ENCODE measurements at places on chromosomes 13 and 19.

DNA sequence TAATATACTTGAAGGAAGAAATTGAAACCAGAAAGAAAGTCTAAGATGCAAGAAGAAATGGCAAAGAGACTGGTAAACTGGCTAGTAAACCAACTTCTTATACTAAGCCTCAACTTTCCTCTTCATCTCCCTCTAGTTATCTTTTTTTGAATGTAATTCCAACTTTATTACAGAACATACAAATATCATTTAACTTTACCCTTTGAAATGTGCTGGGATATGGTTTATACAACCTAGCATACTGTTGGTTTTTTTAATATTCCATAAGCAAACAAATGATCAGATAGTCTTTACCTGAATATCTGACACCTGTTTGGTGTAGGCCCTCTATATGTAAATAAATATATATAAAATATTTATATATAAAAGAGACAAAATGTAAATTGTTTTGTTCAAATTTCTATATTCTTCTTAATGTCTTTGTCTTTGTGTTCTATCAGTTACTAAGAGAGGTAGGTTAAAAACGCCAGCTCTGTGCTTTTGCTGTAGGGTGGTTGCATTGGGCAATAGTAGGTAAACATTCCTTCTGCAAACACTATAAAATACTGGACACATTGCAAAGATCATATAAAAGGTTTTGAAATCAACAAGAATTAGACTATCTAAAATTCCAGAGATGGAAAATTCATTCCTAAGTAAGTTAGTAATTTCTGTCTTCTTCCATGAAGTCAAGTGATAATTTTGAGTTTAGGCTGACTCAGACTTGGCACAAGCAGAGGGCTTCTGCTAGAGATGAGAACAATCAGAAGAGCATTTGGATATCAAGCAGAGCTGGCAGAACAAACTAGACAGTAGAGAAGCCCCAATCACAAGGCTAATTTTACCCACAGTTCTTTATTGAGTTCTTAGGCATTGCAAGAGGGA is 383.3 kb downstream of the RFC3 start:
- no peak for DNase-seq

DNA sequence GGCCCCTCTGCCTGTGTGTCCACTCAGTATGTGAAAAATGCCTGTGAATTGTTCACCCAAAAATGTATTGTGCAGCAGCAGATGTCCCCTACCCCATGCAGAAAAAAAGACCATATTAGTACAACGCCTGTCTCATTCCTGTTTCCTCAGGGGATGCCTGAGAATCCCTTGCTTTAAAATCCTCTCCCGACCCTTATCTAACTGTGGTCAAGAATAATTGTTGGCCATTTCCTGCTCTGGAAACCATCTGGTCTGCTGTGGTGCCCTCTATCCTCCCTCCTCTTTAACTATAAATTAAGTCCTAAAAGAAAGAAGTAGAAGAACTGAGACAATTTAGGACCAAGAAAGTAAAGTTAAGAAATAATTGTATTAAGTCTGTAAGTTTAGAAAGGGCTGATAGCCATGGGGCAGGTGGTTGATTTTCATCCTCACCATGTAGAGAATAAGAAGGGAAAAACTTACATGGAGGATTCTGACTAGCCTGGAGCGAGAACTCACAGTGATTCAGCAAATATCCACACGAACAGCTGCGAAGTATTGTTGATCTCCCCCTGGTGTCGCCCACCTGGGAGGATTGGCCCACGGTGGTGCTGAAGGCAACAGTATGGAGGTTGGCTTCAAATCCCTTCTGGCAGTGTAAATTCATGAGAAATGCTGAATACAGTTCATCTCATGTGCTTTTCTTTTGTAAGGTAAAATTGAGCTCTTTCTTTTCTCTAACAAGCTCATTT is 85.6 kb downstream of the COL4A2 start:
- DNase-seq, result no peak

- no peak for DNase-seq
Observed at GRCh38 chr19:3504735-3505134, 1.4 kb upstream of the FZR1 start.

DNA sequence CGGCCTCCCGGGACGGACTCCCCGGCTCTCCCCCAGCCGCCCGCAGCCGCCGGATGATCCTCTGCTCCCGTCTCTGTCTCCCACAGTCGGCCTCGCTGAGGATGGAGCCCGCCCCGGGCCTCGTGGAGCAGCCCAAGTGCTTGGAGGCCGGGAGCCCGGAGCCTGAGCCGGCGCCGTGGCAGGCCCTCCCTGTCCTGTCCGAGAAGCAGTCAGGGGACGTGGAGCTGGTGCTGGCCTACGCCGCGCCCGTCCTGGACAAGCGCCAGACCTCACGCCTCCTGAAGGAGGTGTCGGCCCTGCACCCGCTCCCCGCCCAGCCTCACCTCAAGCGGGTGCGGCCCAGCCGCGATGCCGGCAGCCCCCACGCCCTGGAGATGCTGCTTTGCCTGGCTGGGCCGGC is 6.8 kb downstream of the ADAT3 start:
- no peak for DNase-seq

DNA sequence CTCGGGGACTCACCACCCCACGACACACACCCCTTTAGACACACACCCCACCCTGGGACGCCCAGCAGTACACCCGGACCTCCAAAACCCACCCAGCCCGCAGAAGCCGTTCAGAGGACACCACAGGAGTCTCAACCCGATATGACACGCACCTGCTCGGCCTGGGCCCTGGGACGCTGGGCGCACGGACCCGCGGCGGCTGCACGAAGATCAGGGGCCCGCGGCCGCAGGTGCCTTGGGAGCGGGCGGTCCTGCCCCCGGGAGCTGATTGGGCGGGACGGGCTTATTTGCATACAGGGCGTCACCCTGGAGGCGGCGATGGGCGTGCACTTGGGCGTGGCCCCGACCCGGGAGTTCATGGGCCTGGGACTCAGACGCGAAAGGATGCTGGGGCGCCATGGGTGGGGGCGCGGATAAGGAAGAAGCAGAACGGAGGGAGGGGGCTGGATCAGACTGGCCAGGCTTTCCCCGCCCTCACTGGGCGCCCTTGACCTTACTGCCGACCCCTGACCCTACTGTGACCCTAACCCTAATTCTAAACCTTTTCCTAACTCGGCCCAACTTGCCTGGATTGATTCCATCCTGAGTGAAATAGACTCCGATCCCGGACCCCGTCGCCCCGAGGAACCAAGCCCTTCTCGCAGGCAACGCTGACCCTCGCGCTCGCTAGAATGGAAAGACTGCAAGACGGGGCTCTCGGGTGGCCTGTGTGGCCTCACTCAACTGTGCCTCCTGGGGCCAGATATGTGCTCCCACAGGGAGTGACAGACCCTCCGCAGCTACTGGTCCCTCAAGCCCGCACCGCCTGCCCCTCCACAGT is at the start of gene MEF2B:
Gene MEF2B, minus strand, starts transcription at position 211 of the 820 bp plus-strand sequence. CDS start 19,528 bp downstream, outside the sequence.
- DNase-seq, result no peak

GRCh38 chr13:111206148-111206547 is 91.0 kb downstream of the ARHGEF7 start:
- DNase-seq, result no peak

- DNase-seq, result no peak
Observed at GRCh38 chr13:22091971-22092300, 421.1 kb downstream of the FGF9 start.

Data from vagina (tissue), 2 donors.